Activated naive CD8-positive, alpha-beta T cell treated with anti-CD3 and anti-CD28 coated beads, Interleukin-2, amount 50 U/mL, for 24 hours (primary cell): ENCODE measurements at places on chromosomes 13 and 19.

- DNase-seq = no peak
Observed at GRCh38 chr13:79070343-79070974, 335.6 kb downstream of the RBM26 start.

DNA sequence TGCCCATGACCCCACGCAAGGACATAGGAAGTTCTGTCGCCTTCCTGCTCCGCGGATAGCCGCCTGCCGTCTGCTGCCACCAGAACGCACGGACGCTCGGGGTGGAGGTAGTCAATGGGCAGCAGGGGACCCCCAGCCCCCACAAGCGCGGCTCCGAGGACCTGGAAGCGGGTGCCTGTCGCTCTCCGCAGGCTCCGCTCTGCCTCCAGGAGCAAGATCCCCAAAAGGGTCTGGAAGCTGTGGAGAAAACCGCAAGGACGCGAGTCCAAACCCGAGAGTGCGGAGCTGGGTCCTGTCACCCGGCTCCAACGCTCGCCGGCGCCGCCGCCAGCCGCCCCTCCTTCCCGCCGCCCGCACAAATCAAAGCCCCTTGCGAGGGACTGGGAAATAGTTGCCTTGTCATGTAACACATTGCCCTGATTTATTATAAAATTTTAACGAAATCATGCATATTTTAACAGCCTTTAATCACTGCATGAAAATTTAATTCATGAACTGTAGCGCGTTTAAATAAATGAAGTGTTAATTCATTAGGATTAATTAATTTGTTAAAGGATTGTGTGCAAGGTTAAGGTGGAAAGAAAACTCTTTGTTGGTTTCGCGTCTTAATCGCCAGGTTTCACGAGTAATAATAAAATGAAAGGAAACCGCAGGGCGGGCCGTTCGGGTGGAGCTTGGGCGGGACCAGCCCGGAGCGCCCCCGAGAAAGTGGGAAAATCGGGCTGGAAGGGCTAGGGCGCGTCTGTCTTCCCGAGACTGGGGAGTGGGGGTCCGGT is 5.5 kb upstream of the POU4F1 start:
- no peak for DNase-seq

GRCh38 chr19:12779162-12779993 is 4.0 kb upstream of the HOOK2 start:
- no peak for DNase-seq

- peak; percentile 89 for DNase-seq
Observed at GRCh38 chr19:14418856-14419105, 360 bp downstream of the DDX39A start.

DNA sequence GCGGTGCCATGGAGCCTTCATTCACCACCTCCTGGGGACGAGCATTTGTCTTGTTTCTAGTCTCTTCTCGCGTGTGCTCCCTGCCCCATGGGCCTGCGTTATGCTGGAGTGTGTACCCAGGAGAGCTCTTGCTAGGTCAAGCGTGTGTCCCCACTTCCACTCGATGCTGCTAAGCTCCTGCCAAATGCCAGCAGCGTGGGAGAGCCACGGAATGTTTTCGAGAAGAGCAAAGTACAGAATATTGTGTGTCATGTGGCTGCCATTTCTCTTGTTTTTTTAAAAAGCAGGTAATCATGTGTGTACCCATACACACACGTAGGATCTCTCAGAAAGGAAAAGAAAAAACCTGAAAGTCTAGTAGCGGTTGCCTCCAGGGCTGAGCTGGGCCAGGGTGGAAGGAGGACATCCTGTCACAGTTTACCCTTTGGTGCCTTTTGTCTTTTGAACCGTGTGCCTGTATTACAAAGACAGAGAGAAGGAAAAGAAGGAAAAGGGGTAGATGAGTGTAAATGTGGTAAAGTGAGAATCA is 28.6 kb downstream of the PAK4 start:
- DNase-seq = no peak

GRCh38 chr19:45195764-45196163 is 17.2 kb downstream of the BLOC1S3 start:
- no peak for DNase-seq

- DNase-seq = no peak
Observed at GRCh38 chr19:2796659-2797266, 11.5 kb downstream of the THOP1 start.

GRCh38 chr13:31731921-31732320 is 7.4 kb upstream of the RXFP2 start:
- DNase-seq = no peak

DNA sequence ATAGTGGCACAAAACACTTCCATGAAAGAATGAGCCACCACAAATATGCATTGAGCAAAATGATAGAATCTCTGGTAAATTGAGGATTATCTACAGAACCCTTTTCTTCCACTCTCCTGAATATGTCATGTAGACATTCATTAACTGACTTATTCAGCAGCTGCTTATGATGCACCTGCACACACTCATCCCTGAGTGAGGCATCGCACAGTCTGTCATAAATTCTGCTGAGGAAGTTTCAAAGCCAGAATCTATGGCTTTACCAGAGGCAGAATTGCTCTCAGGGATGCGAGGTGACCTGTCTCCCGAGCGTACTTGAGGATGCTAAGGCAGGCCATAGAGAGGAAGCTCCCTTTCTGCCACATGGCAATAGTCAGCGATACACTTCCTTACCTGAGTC is 1090.2 kb downstream of the UQCRFS1 start:
- no peak for DNase-seq

DNA sequence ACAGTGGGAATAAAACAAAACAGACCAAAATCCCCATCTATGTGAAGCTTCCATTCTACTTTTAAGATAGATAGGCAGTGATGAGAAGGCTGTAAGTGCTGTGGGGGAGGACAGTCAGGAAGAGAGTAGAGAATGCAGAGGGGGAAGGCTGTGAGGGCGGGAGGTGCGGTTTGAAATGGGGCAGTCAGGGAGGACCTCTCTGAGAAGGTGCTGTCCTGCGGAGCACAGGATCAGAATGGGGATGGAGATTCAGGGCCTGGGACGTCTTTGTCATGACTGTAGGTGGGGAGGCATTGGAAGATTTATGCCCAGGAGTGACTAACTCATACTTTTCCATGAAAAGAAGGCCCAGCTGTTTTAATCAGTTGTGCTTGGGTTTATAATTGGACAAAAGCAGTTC is 3.9 kb upstream of the GPR183 start:
- peak; percentile 48 for DNase-seq

GRCh38 chr13:85896516-85897450 is 97.6 kb upstream of the SLITRK6 start:
- no peak for DNase-seq

DNA sequence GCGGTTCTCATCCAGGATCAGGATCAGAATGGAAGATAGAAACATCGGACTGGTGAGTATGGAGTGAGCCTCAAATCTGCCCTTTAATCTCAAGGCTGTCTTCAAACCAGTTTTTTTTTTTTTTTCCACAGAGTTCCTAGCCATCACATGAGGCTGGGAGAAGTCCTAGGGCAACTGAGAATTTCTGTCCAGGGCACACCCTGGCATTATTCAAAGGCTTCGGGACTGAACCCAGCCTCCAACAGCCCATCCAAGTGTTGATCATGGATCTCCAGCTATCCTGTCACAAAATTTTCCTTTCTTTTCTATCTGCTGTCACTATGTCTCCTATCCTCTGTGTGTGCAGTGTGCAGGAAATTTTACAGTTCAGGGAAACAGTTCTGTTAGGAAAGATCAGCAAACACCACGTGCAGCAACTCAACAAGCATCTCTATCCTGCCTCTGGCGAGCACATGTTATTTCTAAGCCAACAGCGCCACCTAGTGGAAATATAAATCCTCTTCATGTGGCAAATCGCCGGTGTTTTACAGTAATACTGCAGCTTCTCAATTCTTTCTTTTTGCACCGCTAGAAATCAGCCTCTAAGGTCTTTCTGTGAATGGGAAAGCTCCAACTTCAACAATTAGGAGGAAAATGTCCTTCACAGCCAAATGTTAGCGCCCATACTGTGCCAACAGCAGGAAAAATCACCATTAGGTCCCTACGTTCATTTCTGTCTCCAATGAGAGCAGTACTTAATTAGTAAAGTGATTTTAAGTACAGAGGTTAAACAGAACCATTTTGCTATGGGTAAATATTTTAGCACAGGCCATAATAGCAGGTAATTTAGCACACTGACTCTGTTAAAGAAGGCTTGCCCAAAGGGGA is 21.4 kb upstream of the ZNF181 start:
- DNase-seq = peak; percentile 45

DNA sequence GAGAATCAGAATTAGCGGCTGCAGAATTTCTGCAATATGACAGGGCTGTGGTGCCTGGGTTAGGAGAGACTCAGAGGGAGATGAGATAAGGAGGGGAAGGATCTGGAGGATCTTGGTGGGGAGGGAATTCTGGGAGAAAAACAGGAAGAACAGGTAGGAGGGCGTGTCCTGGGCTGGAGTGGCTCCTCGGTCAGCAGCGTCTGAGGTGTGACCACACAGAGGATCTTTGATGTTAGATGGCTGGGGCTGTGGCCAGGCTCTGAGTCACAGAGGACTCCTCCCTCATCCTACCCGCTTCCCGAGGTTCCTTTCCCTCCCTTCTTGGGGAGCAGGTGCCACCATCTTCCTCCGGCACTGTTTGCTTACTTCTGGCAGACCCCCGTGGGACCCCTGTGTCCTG is 6.4 kb upstream of the KLK6 start:
- DNase-seq = no peak

- DNase-seq = no peak
Observed at GRCh38 chr19:359653-359925, 15.0 kb upstream of the MIER2 start.

DNA sequence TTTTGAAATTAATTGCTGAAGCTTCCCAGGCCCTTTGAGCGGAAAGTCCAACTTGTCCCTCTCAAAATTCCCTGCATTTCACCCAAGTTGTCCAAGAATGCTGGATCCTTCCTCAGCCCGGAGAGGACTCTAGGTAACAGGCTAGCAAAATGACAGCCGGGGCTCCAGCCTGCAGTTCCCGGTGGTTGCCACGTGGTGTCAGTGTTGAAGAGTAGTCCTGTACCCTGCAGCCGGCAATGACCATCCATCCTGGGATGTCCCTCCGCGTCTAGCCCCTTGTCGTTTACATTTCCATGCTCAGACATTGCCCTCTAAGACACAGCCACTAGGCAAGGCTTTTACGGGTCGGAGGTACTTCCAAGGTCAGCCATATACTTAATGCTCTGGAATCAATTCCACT is 31.4 kb upstream of the MTIF3 start:
- peak; percentile 46 for DNase-seq

GRCh38 chr13:66994097-66994496 is 236.0 kb downstream of the PCDH9 start:
- peak; percentile 15 for DNase-seq

DNA sequence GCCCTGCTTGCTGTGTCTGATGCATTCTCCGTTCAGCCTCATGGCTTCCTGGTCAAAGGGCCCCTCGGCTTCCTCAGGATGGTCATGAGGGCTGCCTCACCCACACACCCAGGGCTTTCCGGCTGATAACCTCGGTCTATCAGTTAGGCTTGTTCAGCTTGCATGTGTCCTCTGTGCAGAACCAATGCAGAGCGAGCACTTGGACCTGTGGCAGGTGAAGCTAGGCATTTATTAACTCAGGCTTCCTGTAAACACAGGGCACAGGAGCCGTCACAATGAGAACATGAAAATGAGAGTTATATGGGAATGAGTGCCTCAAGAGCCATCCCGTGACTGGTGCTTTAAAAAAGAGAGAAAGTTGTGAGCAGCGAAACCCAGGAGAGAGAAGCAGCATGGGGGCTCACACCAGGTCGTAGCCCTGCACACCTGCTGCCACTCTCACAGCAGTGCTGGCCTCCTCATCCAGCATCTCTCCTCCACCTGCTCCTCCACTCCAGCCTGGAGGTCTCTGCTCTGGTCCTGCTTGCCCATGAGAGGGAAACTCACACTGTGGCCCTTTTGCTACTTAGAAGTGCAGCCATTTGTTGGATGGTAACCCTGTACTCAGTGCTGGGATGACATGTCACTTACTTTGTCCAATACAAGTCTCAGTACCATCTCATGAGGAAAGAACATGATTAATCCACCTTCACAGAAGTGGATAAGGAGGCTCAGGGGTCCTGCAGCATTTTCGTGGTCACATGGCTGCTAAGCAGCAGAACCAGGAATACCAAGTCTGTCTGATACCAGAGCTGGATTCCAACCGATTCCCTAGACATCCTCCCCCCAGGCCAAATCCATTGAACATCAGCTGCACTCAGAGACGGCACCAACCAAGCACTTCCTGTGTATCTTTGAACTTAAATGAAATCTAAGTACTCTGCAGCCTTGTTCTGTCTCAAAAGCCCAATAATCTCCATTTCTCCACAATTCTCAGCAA is 50.5 kb upstream of the IRS2 start:
- no peak for DNase-seq

- no peak for DNase-seq
Observed at GRCh38 chr19:34127684-34128189, 44.6 kb upstream of the LSM14A start.

DNA sequence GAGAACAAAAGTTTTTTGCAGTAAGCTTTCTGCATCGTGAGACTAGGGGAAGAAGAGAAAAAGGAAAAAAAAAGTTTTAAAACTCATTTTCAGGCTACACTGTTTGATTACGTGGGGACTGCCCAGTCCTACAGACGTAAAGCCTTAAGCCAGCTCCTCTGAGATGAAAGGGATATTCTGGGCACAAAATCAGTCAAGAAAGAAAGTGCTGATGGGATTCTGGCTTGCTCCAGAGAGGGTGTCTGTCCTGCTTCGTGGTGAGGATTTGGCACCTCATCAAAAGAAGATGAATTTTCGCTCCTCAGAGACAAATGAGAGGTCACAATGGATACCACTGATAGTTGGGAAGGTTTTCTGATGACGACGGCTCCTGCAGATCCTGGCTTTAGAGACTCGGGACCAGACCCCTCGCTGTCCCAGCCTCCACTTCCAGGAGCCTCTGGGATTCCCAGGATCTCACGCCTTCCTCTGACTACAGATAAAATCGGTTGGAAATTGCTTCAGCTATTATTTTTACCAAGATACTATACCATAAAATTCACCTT is 9.7 kb downstream of the TEX29 start:
- DNase-seq = no peak

- no peak for DNase-seq
Observed at GRCh38 chr19:3660493-3661219, 34.1 kb upstream of the CACTIN start.

DNA sequence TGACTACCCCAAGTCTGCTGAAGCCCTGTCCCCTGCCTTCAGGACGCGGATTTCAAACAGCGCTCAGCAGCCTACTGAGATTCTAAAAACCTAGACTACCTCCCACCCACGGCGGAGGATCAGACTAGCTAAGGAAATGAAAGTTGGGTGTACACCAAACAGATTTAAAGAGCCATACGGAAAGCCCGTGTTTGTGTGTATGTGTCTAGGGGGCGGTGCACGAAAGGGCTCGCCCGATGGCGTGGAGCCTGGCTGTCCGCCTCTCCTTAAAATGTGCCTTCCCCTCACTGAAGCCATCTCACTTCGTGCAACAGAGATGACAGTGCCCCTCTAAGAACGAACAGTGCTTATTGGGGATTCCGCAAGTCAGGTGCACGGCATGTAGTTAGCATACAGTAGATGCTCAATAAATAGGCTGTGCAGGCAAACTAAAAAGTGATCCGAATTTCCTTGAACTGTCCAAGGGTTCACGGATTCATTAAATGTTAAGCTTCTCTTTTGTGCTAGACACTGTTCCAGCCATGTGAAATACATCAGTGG is 639 bp downstream of the LENG1 start:
- peak; percentile 38 for DNase-seq
